ENCODE measurements at places on chromosomes 4 and X.

DNA sequence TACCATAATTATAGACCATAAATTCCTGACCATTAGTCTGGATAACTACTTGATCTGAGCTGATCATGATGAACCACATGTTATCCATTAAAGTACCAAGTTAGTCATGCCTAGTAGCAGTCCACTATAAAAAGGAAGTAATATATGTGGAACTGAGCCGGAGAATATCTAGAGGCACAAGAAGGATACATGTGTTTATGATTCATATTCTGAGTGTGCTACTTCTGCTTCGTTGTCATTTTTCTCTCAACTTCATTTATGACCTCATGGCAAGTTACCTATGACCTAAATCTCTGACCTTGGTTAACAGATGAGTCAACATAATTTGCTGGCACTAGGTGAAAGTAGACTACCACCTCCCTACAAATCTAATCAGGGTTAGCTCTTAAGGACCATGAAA, 56.5 kb upstream of the ANKRD17 start:
- DNase-seq: peak; percentile 70

GRCh38 chr4:70712150-70712549, 9.6 kb upstream of the RUFY3 start:
- DNase-seq: peak; percentile 38

- no peak for DNase-seq
These were observed 19.1 kb upstream of the ABRAXAS1 start for GRCh38 chr4:83503974-83504373.

- DNase-seq: no peak
These were observed 28.0 kb downstream of the PPP2R3B start for GRCh38 chrX:358651-359143.

GRCh38 chr4:62144431-62144830, 944.3 kb downstream of the ADGRL3 start:
- DNase-seq: no peak

GRCh38 chrX:42955349-42955748, 177.4 kb upstream of the PPP1R2C start:
- no peak for DNase-seq

DNA sequence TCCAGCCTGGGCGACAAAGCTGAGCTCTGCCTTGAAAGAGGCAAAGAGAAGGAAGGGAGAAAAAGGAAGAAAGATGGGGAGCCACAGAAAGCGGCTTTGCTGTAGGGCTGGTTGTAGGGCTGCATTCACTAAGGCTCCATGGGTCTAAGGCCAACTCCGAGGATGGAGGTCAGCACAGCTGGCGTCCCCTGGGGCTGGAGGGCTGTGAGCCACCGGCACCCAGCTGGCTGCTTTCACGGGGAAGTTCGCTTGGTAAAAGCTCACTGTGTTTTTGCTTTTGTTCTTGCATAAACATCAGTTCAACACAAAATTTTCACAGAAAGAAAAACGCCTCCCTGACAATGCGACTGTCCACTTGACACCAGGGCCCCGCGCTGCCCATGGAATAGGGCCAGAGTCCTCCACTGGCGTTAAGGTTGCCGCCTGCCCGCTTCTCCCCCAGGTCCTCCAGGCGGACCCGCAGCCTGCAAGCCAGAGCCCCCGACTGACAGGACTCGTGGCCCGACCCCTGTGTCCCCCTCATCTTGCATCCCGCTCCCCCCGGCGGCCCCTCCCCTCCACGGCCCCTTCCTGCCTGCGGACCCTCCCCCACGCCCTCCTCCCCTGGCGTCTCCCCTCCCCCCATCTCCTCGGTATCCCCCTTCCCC, 1.1 kb downstream of the RNF212 start:
- no peak for DNase-seq

- DNase-seq: peak; percentile 66
These were observed 85.6 kb upstream of the CPEB2 start for GRCh38 chr4:14916554-14917297.

- DNase-seq: no peak
These were observed 29.5 kb upstream of the BMPR1B start for GRCh38 chr4:94728056-94728766.

DNA sequence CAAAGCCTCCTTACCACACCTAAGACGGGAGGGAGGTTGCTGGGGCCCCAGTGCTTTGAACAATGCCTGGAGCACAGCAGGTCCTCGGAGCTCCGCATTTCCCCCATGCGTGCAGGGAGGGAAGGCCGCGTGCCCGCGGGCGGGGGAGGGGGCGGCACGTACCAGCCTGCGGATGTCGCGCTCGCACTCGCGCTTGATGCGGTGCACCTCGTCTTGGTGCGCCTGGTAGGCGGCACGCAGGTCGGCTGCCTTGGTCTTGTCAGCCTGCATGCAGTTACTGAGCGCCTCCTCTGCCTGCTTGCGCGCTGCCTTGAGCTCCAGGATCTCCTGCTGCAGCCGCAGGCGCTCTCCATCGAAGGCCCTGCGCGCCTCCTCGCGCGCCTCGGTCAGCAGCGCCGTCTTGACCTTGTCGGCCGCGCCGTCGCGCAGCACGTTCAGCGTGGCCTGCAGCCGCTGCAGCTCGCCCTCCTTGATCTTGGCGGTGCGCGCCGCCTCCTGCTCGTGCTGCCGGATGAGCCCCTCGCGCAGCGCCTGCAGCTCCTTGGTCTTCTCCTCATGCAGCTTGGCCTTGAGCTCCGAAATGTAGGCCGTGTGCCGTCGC, 87.2 kb upstream of the C4orf50 start:
- DNase-seq: no peak

GRCh38 chr4:189050643-189051042, 890.0 kb upstream of the FRG1 start:
- DNase-seq: no peak

DNA sequence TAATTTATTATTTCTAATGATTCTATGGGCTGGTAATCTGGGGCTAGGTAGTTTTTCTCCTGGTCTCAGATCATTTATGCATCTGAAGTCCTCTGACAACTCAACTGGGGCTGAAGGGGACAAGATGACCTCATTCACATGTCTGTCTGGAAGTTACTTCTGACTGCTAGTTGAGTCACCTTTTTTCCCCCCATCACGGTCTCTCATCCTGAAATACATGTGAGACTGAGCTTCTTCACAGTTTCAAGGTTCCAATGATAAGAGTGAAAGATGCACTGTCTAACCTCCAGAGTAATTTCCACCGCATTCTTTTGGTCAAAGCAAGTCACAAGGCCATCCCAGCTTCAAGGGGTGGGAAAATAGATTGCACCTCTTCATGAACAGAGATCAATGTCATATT, 356.7 kb upstream of the RPS6KA3 start:
- DNase-seq: no peak

DNA sequence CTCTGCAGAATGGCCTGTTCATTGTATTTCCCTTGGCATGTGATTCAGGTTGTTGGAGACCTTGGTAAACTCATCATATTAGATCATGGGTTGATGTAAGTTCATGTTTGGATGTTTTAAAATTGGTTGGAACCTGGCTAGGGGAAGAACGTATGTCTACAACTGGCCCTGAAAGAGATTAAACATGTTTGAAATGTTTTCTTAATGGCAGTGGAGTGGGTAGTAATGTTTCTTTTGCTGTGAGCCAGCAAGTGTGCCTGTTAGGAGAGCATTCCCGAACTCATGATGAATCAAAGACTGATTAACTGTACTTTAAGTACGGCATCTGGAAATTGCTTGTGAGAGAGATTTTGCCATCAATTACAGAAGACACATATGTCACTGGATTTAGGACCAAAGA, 44.5 kb upstream of the SLC4A4 start:
- peak; percentile 34 for DNase-seq

DNA sequence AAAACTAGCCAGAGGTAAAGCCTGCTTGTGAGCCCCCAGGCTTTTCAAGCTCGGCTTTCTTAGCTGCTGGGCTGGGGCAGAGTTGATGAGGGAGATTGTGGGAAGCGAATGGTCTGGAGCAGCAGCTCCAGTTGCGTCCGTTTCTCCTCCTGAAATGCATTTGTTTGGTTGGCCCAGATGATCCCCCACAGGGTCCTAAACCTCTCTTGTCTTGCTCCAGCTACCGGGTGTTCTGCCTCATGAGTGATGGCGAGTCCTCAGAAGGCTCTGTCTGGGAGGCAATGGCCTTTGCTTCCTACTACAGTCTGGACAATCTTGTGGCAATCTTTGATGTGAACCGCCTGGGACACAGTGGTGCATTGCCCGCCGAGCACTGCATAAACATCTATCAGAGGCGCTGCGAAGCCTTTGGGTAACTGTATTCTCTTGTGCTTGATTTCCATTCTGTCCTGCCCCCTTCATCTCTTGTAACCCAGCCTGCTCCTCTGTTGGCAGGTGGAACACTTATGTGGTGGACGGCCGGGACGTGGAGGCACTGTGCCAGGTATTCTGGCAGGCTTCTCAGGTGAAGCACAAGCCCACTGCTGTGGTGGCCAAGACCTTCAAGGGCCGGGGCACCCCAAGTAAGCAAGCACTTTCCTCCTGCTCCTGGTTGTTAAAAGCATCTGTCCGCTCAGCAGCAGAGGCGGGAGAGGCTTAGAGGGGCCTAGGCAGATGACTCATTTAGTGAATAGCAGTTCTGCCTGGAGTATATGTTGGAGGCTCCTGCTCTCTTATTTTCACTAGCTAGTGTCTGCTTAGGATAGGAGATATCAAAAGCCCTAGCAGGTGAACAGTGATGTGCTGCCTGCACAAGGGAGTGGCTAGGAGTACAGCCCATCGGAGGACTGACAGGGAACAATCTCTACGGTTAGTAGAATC, 15.3 kb downstream of the TKTL1 start:
- DNase-seq: no peak

DNA sequence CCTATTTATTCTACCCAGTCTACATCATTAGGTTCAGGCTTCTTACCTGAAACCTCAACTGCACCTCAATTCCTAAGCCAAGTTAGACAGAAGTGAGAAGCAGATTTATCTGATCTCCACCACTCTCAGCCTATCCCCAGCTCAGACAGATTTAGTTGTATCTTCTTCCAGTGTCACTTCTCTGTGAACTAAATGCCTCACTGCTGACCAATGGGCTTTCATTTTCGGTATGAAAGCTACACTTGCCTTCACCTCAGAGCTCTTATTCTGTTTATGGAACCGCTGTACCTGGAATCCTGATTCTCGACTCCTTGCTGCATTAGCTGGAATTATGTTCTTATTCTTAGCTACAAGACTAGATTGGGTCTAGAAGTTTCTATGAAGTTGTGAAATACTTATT, 833.2 kb downstream of the CCSER1 start:
- DNase-seq: no peak

GRCh38 chrX:43106009-43106408, 328.0 kb upstream of the PPP1R2C start:
- no peak for DNase-seq

DNA sequence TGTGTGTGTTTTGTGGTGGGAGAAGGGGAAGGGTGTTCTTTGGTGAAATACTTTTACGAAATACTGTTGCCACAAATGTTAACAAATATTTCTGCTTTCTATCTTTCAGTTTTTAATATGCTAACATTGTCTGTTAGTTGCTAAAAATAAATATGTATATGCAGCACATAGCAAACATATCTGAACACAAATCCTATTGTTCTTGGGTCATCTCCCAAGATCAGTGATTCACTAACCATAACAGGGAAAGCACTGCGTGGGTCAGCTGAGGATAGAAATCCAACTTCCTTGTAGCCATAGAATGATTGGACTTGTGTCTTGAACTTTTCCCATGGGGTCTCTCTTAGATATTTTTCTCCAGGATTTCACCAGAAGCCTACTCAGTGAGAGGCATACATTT, 250.3 kb upstream of the FAM47A start:
- peak; percentile 77 for DNase-seq

- peak; percentile 93 for DNase-seq
These were observed 57.4 kb downstream of the TSC22D3 start for GRCh38 chrX:107718156-107718621.

- no peak for DNase-seq
These were observed 5.4 kb downstream of the MEPE start for GRCh38 chr4:87838205-87838604.

DNA sequence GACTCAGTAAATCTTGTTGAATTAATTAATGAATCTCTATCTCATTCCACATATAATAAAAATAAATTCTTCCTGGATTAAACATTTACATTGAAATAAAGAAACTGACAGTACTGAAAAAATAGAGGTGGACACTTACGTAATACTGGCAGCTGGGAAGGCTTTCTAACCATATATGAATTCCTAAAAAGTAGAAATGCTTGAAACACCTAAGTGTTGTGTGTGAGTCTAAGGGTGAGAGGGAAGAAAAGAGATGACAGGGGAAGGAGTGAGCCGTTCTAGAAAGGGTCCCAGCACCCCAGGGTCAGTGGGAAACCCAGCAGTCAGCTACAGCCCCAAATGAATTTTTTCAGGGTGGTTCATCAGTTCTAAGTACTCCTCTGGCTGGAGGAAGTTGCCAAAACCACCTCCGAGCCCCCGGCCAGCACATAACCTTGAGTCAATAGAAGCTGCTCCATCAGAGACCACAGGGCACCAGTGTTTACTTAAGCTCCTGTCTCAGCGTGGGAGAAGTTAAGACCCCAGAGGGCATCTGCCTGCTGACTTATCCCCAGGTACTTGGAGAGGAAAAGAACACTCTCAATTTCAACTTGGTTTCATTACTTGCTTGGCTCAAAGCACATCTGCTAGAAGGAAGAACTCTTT, 18.3 kb downstream of the GAB3 start:
- DNase-seq: peak; percentile 81

DNA sequence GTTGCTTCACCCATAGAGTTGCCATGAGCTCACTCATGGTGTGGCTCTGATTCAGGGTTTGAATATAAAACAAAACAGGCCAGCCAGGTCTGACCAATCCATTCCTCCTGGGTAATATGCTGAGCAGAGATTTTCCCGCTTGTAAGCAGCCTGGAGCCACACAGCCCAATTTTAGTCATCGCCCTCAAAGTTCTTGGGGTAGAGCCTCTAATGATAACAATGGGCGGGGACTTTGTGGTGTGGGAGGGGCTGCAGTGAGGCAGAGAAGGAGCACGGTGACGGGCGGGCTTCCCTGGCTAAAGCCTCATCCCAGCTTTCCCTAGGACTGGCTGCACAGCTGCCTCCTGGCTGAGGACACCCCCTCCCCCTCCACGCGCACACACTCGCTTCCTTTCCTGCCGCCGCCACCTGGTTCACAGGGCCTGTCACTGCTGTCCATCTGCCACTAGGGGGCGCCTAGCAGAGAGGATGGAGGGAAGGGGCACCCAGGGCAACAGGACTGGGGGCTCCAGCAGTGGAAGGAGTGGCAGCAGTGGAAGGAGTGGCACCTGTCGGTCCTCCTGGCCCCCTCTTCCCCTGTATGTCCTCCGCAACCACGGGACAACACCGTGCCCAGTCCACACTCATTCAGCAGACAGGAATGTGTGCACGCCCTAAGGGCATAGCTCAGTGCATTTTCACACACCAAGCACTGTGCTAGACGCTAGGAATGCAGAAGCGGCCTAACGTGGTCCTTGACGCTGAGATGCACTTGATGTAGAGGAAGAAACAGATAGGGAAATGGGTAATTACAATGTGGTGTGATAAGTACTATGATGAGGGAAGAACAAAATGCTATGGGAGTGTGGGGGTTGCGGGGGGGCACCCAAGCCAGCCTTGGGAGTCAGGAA, 26.8 kb downstream of the PRPS1 start:
- peak; percentile 96 for DNase-seq

Measured in cardiac fibroblast (primary cell).